ENCODE measurements at places on chromosomes 1 and 21.

GRCh38 chr1:26288311-26288941 is 8.5 kb downstream of the SH3BGRL3 start:
- peak; percentile 64 for DNase-seq

GRCh38 chr1:233668725-233669294 is 54.9 kb downstream of the KCNK1 start:
- DNase-seq, result peak; percentile 89

DNA sequence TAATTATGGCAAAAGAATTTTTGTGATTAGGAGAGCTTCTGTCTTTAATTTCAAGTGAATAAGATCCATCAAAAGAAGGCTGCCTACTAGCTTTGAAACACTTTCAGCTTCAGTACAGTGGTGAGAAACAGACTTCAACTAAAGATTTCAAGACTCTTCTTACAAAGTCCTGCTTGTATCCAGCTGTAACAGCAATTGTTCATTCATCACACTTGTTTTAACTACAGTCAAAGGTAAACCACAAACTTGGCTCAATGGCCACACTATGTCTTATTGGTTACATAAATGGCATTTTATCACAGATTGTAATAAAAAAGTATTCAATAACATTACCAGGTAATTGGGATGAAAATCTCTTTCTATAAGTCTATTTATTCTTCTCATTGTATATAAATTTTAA is 59.2 kb downstream of the WARS2 start:
- no peak for DNase-seq

DNA sequence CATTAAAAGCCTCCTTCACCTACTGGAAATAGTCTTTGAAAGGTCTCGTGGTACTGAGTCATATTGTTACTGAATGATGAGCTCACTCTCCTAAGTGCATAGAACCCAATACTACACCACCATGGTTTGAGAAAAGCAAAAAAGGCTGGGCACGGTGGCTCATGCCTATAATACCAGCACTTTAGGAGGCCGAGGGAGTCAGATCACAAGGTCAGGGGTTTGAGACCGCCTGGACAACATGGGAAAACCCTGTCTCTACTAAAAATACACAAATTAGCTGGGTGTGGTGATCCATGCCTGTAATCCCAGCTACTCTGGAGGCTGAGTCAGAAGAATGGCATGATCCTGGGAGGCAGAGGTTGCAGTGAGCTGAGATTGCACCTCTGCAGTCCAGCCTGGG is 3.3 kb upstream of the HNRNPCL1 start:
- peak; percentile 2 for DNase-seq

GRCh38 chr1:53556657-53557227 is 97.5 kb downstream of the DMRTB1 start:
- no peak for DNase-seq

DNA sequence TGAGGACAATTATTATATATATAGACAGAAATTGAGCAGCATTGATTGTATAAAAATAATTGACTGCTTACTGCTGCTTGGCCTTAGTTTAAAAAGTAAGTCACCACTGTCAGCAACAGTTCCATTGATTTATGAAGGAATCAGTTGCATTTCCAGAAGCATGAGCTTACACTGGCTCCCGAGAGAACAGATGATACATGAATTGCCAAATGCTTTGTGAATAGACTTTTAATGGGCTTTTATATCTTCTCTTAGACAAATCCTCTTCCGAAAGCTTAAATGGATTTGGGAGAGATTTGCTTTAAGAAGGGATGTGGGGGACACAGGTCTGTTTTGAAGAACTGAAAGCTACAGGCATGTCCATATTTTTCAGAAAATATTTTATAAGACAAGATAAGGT is 7.5 kb downstream of the FHAD1 start:
- no peak for DNase-seq

GRCh38 chr1:14926818-14927575 is 226.6 kb upstream of the TMEM51 start:
- no peak for DNase-seq

DNA sequence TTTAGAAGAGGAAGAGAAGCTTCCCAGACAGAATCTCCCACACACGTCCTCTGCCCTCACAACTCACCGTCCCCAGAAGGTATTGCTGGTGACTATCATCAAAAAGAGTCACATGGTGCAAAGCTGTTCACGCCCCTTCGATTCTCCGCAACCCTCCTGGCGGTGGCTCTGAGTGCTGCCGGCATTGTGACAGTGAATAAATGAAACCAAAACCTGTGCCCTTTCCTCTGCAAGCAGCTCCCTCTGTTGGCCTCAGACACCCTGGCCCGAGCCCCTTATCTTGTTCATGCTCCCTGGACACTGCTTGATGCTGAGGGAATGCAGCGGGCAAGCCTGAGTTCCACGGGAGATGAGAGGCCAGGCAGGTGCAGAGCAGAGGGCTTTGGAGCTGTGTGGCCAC is 510.3 kb downstream of the NPHP4 start:
- no peak for DNase-seq

DNA sequence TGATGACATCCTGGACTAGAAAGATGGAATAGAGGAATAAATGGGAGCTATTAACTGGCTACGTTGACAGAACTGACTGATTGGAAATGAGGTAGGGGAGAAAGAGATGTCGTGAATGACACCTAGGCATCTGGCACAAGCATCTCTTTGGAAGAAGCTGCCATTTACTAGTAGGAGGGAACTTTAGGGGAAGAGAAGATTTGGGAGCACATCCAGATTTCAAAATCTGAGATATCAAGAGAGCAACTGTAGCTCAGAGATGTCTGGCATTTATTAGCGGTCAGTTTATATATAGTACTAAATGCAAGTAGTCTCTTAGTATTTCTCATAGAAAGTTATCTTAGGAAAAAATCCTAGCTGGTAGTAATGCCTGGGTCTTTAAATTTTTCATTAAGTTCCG is 131.9 kb upstream of the C1orf105 start:
- no peak for DNase-seq

DNA sequence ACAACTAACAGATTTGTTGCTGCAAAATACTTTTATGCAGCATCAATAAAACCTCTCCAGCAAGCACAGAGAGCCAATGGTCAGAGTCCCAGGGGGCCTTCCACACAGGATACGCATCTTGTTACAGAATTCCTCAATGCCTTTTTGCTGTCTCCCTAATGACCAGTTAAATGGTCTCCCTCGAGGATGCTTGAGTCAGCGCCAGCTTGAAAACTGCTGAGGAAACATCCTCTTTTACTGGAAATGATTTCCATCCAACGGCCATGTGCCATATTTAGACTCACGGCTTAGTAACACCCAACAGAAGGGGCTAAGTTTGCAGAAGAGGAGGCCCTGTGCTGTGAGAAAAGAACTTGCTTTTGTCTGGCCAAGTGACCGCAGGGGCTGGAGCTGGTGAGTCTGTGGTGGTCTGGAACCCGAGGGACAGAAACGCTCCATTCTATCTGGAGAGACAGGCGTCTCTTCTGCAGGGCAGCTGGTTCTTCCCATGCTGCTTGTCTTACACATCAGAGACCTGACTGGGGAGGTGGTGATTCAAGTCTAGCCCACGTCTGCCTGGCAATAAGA is 496.4 kb downstream of the SETD4 start:
- DNase-seq, result no peak

DNA sequence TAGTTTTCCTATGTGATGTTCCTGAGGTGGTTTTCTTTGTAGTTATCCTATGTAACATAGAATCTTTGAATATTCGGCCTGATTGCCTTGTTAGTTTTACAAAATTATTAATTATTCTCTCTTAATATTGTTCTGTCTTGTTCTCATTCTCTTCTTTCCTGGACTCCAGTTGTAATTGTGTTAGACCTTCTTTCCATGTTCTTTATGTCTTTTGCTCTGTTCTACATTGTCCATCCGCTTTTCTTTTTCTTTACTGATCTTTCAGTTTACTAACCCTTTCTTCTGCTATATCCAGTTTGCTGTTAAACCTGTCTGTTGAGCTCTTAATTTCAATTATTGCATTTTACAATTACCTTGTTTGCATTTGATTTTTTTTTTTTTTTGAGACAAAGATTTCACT is 89.3 kb downstream of the PEX14 start:
- no peak for DNase-seq

DNA sequence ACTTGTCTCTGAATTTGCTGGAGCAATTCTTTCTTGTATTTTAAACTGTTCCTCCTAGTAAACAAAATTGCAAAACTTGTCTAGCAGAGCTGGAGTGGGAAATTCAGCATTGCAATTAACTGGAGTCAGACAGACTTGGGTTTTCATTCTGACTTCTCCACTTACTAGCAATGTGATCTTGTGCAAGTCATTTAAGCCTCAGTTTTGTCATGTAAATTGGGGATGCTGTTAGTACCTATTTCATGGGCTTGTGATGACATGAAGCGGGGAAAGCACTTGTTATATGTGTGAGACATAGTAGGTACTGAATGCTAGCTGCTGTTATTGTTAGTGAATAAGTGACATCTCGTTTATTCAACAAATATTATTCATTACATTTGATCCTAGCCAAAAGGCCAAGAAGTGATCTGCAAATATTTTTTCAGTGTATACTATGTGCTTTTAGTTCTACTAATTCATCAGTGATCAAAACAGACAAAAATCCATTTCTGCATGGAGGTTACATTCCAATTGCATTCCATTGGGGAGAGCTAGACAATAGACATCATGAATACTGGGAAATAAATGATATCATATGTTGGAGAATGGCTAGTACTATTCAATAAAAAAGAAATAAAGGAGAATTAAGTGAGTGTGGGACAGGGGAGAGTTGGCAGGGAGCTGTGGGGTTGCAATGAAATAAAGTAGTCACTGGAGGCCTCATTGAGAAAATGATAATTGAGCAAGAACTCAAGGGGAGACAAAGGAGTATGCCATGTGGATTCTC is 47.1 kb downstream of the CACHD1 start:
- peak; percentile 21 for DNase-seq

- DNase-seq, result no peak
Measured at GRCh38 chr1:150808121-150808520, at the start of gene CTSK. Gene CTSK (minus strand): TSS chr1:150808260. CDS start chr1:150806805, 1,455 bp downstream.

- peak; percentile 26 for DNase-seq
Measured at GRCh38 chr1:33560680-33561079, 88.2 kb downstream of the ZSCAN20 start.

DNA sequence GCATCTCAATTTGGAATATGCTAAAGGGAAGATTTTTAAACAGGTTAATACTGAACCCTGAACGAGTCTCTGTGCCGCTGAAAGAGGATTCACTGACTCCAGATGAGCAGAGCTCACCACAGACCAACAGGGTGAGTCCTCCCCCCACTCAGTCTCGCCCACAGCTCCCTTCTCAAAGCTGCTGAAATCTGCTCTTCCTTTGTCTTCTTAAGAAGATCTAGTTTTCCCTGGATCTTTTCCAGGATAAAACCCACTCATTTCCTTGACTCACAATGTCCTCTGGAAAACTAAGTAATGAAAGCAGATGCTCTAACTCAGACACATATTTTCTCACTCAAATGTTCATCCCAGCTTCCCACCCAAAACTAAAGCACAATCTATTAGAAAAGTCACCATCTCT is 447.0 kb upstream of the PKN2 start:
- no peak for DNase-seq

- no peak for DNase-seq
Measured at GRCh38 chr1:38488162-38488898, 371.2 kb downstream of the RRAGC start.

DNA sequence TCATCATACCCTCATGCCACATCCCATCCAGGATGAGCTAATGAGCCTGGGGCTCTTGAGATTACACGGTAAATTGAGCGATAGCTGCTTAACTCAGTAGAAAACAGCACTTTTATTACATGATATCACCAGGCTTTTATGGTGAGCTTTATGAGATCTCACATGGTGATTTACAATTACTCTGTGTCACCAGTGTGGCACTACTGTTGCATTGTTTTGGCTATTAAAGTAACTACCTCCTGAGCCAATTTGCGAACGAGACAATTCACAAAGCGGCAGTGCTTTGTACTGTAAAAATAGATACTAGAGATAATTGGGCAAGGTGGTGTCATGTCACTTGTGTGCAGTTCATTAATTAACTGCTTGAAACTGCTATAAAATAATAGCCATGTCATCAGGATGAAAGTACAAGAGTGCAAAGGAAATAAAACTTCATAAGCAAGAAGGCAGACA is 767.7 kb upstream of the ADGRL2 start:
- DNase-seq, result no peak

DNA sequence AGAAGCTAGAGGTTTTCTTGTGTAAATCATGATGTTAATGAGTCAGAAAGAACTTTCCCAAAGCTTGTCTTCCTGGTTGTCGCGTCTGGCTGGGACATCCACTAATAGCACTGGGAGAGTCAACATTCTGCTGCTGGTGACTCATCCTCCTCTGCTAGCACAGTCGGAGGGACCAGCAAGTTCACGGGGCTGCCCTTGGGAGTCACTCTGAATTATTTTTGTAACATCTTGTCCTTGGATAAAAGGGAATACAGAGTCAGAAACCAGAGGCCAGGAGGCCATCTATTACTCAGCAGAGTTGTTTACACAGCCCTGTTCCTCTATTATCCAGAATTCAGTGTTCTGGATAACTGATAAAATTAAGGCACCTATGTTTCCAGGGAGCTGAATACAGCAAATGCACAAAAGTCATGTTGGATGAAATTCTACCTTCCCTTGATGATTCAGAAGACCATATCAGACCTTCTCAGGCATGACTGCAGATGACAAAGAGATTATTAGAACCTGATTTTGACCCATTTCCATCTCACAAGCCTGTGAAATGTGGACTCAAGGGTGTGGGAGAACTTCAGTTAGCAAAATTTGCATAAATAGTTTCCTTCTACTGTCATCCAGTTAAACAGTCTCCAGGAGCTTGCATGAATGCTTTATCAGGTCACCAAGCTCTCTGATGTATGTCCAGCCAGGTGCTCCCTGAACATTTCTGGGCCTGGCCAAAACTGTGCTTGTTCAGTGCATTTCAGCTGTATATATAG is 68.1 kb downstream of the JAK1 start:
- peak; percentile 95 for DNase-seq

DNA sequence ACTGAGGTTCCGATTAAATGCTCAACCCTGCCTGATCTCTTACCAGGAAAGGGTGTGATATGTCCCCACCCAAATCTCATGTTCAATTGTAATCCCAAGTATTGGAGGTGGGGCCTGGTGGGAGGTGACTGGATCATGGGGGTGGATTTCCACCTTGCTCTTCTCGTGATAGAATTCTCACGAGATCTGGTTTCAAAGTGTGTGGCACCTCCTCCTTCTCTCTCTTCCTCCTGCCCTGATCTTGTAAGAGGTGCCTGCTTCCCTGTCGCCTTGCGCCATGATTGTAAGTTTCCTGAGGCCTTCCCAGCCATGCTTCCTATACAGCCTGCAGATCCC is 34.9 kb downstream of the RSPH1 start:
- DNase-seq, result no peak

GRCh38 chr1:85340427-85340826 is 64.0 kb upstream of the BCL10 start:
- DNase-seq, result no peak

DNA sequence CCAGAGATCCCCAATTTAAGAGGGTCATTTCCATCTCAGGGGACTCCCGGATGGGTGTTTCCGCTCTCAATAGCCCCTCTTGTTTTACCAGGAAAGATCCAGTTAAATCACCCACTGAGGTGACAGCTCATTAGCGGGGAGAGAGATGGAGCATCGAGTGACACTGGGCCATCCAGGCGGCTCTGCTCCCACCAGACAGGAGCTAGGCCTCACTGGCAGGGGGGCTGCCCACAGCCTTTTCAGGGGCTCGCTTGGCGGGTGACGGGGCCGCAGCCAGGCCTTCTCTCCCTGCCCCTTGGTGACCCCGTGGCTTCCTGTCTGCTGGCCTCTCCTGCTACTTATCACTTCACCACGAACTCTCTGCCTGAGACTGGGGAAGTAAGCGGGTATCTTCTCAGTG is 26.7 kb upstream of the SPSB1 start:
- no peak for DNase-seq

GRCh38 chr1:5914676-5915365 is 77.4 kb downstream of the NPHP4 start:
- no peak for DNase-seq

GRCh38 chr1:30005972-30006619 is 717.3 kb downstream of the MATN1 start:
- DNase-seq, result peak; percentile 43
